ENCODE measurements at places on chromosomes 12 and 14. TPM values are rescaled to one million over a fixed set of nuclear protein-coding genes. Genes with fewer than 3 reads are reported as not detected.

Gene TAS2R7
- total RNA-seq, result not detected

Gene KRT82
- not detected for total RNA-seq

Gene CCDC197
- total RNA-seq, result not detected

Gene PRKCH
- 7.6 TPM for total RNA-seq

Gene ACRBP
- total RNA-seq, result 1.2 TPM

Gene CYP46A1
- 1.9 TPM for total RNA-seq

Gene DNAJC22
- total RNA-seq, result not detected

Gene C12orf76
- 16.1 TPM for total RNA-seq

Gene KDM5A
- 65.6 TPM for total RNA-seq

Gene DBX2
- total RNA-seq, result not detected

Gene CDKN3
- total RNA-seq, result 1.8 TPM

Gene GALNT6
- 2.5 TPM for total RNA-seq

Gene CLEC2B
- 7.2 TPM for total RNA-seq

Gene DPF3
- 2.9 TPM for total RNA-seq

Gene PAPLN
- total RNA-seq, result 11.8 TPM

Gene GDF3
- total RNA-seq, result not detected

Gene TAS2R42
- not detected for total RNA-seq

Gene TRIM9
- 13.5 TPM for total RNA-seq

Gene SLC41A2
- total RNA-seq, result 22.1 TPM

Gene FGF23
- total RNA-seq, result not detected

Gene INHBE
- total RNA-seq, result 0.36 TPM

Gene PZP
- total RNA-seq, result not detected

Gene C12orf42
- not detected for total RNA-seq

Gene AMN
- not detected for total RNA-seq

Measured in sigmoid colon (tissue), 7 donors.